M059J (cell line): ENCODE measurements at places on chromosomes 4 and X. TPM values are rescaled to one million over a fixed set of nuclear protein-coding genes. Genes with fewer than 3 reads are reported as not detected.
A peak's percentile ranks its signal among the peaks of the same experiment; 100 is the strongest.

- DNase-seq, result peak; percentile 65
Observed at GRCh38 chrX:152958047-152958446, 35.9 kb downstream of the PNMA5 start.

GRCh38 chrX:111869639-111870034, 6.3 kb upstream of the TRPC5OS start:
- DNase-seq, result peak; percentile 63

GRCh38 chr4:55089916-55090315, 35.5 kb downstream of the KDR start:
- DNase-seq, result no peak

Gene UGT2A1
- total RNA-seq, result not detected in 2 replicates

Gene PLXNA3
- total RNA-seq, result 4.3 and 8.9 TPM in 2 replicates
